CD4-positive, alpha-beta memory T cell (primary cell): ENCODE measurements at places on chromosomes 3 and 15. TPM values are rescaled to one million over a fixed set of nuclear protein-coding genes. Genes with fewer than 3 reads are reported as not detected.

The CACNA2D3 gene
- total RNA-seq, result not detected

The SNTN gene
- total RNA-seq, result not detected

The ADAMTS7 gene
- total RNA-seq, result not detected

The CGNL1 gene
- total RNA-seq, result not detected

The GP5 gene
- total RNA-seq, result 3.8 TPM

The ZBED2 gene
- not detected for total RNA-seq

DNA sequence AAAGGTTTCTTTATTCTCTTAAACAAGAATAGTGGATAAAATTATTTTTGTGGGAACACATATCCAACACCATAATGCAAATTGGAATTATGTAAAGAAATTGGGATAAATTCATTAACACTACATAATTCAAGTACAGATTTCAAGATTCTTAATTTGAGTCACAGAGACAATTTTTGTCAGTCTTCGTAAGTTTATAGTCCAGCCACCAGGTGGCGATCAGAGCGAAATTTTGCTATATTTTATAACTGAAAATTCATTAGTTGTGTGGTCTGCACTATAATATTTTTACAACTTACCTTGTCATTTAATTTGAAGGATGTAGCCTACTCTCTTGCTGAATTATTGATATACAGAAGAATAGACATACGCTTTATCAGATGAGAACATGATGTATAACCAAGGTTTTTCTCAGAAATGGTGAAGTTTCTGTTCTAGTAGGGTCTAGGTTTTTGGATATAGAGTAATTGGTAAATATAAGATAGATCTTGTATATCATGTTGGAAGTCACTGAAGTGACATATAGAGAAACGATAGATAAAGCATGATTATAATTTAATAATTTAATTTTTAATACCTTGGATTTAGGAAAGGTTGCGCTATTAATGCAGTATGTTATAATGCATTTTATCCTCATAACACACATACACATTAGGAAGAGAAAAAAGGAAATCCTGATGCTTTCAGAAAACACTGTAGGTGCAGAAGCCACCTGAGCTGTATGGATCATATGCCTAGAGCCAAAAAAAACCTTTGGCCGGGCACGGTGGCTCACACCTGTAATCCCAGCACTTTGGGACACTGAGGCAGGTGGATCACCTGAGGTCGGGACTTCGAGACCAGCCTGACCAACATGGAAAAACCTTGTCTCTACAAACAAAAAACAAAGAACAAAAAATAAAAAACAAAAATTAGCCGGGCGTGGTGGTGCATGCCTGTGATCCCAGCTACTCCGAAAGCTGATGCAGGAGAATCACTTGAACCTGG is 31.7 kb downstream of the PLSCR4 start:
- peak; percentile 6 for DNase-seq

DNA sequence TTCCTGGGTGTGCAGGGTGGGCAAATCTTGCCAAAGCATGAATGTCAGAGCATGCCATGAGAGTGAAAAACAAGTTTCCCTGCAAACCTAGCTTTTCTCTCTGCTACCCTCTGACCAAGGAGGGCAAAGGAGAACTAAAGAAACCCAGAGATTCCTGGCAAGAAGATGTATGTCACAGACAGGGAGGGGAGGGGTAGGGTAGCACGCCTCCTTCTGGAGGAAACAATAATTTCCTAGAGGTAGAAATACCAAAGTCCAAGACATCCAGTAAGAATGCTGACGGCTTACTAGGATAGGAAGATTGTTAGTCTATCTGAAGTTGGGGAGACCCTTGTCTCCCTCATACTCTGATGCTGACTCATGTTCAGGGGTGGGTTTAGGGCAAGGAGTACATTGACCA is 203.9 kb downstream of the NR1D2 start:
- no peak for DNase-seq

DNA sequence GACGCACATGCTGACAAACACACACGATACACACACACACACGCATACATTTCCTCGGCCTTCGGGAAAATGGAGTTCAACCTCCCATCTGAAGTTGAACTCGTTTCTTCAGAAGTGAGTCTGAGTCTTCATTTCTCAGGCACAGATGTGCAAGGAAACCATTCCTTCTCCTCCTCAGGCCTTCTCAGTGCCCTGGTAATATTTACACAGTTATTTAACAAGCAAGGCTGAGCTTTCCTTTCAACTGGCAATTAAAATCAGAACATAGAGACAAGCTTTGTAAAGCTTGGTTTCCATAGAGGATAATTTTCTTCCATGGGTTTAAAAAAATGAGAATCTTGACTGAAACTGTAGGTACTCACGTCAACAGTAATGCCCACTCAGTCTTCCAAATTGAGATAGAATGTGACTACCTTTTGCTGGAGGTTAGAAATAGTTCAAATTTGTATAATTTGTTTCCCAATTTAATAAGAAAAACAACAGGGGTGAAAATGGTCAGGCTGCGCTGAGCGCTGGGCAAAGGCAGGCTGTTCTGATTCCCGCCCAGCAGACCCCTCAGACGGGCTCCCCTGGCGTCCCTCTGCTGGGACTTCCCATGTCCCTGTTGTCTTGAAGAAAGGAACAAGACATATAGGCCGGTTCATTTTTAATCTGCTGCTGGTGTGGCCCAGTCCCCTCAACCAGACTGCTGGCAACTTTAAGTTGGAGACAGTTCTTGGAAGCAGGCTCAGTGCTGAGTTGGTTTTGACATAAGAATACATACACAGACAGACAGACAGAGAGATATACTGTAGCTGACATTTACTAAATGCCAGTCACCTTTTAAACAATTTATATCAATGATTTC is 174.3 kb downstream of the XXYLT1 start:
- DNase-seq, result no peak

DNA sequence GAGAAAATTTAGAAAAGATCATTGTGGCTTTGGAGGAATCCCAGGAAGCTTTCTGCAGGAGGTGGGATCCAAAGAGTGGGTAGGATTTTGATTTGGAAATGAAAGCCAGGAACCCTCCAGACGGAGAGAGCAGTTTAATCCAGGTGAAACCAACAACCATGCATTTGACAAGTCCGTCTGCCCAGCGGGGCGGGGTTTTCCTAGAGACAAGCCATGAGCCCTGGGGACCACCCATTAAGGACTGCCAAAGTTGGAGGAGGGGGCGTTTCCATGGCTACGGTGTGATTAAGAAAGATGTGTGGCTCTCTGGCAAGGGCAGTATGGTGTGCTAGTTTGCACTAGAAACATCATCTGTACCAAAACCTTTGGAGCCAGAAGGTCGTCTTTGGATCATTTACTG is 53.4 kb downstream of the SRGAP3 start:
- DNase-seq, result no peak

- no peak for DNase-seq
Measured at GRCh38 chr15:90386221-90386620, 1.8 kb upstream of the IQGAP1 start.

GRCh38 chr15:66046751-66047150 is 177.5 kb downstream of the RAB11A start:
- no peak for DNase-seq

- no peak for DNase-seq
Measured at GRCh38 chr3:108505811-108506210, 4.6 kb downstream of the MYH15 start.

DNA sequence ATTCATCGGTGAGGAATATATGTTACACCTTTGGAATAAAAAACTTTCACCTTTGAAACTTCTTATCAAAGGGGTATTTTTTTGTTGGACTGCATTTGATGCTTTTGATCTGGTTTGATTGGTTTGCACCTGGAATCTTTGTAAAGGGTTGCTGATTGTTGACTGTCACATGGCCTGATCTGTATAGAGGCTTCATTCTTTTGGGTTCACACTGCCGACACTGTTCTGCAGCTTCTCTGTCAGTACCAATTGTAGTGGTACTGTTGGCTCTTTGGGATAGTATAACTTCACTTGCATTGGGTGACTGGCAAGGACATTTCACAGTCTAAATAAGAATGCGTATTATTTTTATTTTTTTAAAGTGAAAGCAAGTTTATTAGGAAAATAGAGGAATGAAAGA is 155.7 kb downstream of the DOCK3 start:
- DNase-seq, result no peak

DNA sequence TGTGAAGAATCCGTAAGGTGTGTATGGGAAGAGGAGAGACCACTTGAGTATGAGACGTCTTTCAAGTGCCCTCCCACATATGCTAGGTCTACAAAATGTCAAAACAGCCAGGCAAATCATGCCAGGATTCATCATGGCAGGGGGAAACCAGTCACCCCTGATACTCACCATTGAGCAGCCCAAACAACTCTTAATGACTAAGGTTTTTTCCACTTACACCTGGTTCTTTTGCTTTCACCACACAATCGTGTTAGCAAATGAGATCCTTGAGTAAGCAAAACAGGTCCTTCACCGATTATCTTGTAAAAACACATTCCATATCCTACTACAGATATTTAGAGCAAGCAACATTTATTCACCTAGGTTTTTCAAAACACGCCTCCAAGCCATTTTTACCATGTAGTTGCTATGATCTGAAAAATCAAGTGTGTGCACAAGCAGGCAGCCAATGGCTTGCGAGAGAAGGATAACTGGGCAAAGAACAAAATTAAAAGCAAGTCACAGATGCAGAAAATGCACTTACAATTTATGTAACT is 177.5 kb upstream of the LPP start:
- no peak for DNase-seq

DNA sequence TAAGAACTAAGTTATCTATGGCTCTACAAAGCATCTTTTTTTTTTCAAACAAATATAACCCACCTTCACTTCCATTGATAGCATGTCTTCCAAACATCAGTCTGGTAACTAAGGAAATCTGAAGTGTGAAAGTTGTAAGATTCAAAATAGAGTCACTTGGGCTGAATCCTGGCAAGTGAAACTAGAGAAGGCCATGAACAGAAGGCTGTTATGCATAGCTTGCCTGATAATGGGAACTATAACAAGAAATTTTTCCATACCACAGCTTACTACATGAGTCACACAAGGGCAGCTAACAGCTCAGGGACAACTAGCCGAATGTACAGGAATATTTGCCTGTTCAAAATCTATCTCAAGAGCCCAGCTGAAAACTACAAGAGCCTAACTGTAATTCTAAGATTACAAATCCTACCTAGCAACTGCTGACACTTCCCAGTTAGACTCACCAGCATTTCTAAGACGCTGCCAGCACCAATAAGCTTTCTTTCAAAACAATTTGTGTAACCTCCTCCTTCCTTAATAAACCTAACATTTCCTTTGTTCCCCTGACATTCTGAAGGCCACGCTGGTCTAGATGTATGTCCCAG is 1066.5 kb downstream of the PLOD2 start:
- no peak for DNase-seq

DNA sequence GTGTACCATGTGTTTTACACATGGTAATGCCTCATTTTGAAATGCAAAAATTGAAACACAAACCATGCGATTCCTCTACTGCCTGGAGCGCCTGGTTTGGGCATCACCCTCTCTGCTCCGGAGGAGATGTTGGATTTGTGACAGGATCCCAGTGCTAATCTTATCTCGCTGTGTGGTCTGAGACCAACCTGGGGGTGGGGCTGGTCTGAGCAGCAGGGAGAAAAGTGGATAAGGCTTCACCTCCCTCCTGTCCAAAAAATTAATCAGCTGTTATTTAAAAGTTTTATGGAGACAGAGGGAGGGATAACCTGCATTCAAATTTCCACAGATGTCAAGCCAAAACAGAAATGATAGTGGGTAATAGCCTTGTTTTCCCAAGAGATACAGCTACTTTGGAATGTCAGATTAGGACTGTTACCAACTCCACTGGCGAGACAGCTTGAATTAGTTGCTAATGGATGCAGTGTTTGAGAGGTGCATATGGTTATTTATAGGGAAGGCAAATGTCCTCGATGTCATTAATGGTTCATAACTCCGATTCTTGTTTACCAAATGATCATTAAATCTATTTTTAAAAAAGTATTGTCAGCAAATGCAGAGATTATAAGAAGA is 54.0 kb upstream of the SKOR1 start:
- DNase-seq, result no peak

GRCh38 chr3:37779289-37780152 is 82.2 kb upstream of the CTDSPL start:
- DNase-seq, result peak; percentile 7

DNA sequence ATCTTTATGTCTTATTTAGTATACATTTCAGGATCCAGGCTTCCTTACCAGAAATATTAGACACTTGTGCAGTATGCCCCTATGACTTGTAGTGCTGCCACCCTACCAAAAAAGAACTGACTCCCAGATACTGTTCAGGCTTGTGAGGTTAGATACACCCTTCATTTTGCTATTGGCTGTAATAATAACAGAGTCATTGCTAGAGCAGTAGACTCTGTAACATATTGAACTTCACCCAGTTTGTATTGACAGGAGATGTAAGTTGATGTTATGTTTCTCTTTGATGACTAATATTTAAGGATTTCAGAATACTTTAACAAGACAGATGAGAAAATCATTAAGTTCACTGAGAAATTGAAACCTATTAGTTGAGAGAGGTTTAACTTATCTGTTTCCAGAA is 32.9 kb downstream of the RNF111 start:
- no peak for DNase-seq

DNA sequence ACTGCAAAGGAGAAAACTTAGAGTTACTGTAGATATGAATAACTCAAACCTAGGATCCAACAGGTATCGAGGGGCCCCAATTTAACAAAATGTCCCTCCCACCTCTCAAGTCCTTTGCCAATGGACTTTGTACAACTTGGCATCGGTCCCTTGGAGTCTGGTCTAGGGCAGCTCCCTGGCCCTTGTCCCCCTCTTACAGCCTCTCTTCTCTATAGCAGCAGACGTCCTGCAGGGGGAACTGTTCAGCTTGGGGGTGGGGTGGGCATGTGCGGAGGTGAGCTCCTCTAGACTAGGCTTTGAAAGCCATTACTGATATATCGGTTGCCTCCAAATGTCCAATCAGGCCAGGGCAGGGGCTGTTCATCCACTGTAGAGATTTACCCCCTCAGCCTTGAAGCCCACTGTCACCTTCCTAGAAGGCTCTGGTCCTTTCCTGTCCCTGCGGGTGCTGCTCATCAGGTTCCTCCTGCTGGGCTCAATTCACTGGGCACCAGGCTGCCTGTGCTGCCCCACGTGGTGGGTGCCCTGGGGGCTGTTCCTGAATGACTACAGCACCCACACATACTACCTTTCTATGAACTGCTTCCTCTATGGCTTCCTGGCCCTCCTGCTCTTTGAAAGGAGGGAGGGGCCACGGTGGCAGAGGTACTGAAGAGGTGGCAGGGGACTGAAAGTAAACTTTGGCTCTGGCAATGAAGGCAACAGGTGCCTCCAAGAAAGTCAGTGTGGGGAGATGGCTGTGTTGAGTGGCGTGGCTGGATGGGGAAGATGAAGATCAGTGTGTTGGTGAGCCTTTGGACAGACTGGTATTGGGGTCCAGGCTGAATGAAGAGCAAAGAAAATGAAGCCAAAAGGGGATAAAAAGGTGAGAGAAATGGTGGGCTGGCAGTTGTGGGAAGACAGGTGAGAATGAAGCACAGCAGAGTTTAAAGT is 78.8 kb upstream of the MEX3B start:
- no peak for DNase-seq
